ENCODE measurements at places on chromosomes 2 and 18. TPM values are rescaled to one million over a fixed set of nuclear protein-coding genes. Genes with fewer than 3 reads are reported as not detected.

GRCh38 chr2:186205254-186205911, 280.7 kb upstream of the ZC3H15 start:
- H3K4me3 ChIP-seq = no peak overlapping the region
- no peaks in the 10 kb centered on the region for H3K27me3 ChIP-seq
- no peak overlapping the region for H3K27ac ChIP-seq
- DNase-seq = no peak
- no peaks in the 10 kb centered on the region for H3K36me3 ChIP-seq

DNA sequence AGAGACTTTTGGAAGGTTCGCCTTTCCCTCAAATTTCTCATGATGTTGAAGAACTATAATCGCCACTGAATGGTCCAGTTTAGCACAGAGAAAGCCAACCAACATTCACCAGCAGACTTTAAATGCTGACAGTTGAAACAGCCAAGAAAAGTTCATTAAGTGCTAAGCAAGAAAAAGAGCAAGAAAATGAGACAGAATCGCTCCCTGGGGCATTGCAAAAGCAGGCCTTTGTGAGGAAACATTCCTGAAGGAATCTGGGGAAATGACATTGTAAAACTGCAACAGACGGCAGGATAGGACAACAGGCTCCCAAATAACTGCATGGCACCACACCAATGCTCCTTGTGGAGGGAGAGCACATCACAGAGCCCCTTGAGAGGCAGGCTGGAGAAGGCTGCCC, 269.3 kb upstream of the ID2 start:
- H3K27me3 ChIP-seq = peaks cover 10% of the 10 kb centered on the region
- DNase-seq = no peak
- no peak overlapping the region for H3K27ac ChIP-seq
- no peaks in the 10 kb centered on the region for H3K36me3 ChIP-seq

The DNAJC5G gene
- total RNA-seq = not detected

DNA sequence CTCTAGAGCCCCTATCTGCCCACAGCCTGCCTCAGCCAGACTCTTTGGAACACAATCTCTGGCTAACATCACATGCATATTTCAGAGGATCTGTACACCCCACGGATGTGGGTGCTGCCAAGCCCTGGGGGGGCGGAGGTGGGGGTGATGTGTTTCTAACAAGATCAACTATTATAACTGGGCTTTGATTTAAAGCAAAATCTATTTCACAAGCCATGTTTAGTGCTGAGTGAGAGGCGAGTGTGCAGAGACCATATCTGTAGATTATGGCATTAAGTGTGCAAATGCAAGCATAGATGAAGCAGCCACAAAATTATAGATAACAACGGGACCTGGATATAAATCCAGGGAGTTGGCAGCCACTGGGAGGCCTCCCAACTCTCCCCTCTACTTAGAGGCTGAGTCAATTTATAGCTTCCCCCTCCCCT, 135.8 kb upstream of the SMAD2 start:
- no peaks in the 10 kb centered on the region for H3K36me3 ChIP-seq
- H3K27ac ChIP-seq = no peak overlapping the region
- no peak for DNase-seq
- no peak overlapping the region for H3K4me3 ChIP-seq
- peaks cover 14% of the 10 kb centered on the region for H3K27me3 ChIP-seq

- no peak for DNase-seq
- no peaks in the 10 kb centered on the region for H3K27me3 ChIP-seq
- H3K4me3 ChIP-seq = no peak overlapping the region
- H3K36me3 ChIP-seq = peaks cover 12% of the 10 kb centered on the region
- H3K4me1 ChIP-seq = peaks cover 1% of the 10 kb centered on the region
- no peak overlapping the region for H3K27ac ChIP-seq
These were observed 9.0 kb upstream of the ATRAID start for GRCh38 chr2:27202854-27203253.

DNA sequence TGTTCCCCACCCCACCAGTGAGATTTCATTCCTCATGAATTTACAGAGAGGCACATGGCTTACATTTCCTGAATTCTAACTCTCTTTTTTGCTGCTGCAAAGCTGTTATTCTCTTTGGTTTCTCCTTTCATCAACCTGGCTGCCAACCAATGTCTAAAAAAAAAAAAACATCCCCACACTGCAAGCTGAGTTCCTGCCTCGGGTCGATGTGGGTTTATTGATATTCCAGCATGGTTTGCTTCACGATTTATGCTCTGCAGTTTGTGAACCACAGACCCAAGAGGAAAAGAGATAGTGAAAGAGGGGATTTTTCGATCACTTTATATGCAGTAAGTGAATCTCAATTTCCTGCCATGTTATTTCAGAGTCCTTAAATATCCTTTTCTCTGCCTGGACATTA, 363.6 kb downstream of the LPIN1 start:
- no peak for DNase-seq
- H3K4me3 ChIP-seq = no peak overlapping the region
- no peaks in the 10 kb centered on the region for H3K27me3 ChIP-seq
- no peaks in the 10 kb centered on the region for H3K36me3 ChIP-seq

The MC5R gene
- total RNA-seq = not detected

- H3K4me3 ChIP-seq = no peak overlapping the region
- H3K27ac ChIP-seq = no peak overlapping the region
- H3K4me1 ChIP-seq = no peaks in the 10 kb centered on the region
- H3K36me3 ChIP-seq = no peaks in the 10 kb centered on the region
These were observed 102.4 kb downstream of the TRIB2 start for GRCh38 chr2:12819103-12819475.

DNA sequence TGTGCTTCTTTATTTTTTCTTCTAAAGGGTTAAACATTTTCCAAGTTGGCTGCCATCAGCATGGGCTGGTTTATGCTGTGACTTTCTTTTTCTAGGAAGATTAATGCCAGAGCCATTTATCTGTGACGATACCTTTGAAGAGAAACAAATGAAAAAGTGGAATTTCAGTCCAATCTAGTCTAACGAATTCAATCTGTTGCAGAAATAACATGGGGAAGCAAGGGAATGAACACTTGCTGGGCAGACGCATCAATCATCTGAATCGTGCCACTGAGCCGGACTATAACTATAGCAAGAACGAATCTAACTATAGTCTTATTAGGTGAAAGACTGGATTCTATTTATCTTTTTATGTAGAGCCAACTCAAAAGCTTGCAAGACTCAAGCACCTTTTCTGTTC, 66.2 kb downstream of the CD8B2 start:
- no peaks in the 10 kb centered on the region for H3K27me3 ChIP-seq
- H3K4me3 ChIP-seq = no peak overlapping the region
- DNase-seq = no peak
- H3K27ac ChIP-seq = no peak overlapping the region
- peaks cover 9% of the 10 kb centered on the region for H3K4me1 ChIP-seq
